ENCODE measurements at places on chromosomes 4 and X. TPM values are rescaled to one million over a fixed set of nuclear protein-coding genes. Genes with fewer than 3 reads are reported as not detected.
A peak's percentile ranks its signal among the peaks of the same experiment; 100 is the strongest.

The TEX13B gene
- not detected for total RNA-seq

The AREG gene
- total RNA-seq, result 0.37 TPM

The PAGE1 gene
- total RNA-seq, result not detected

The ZNF157 gene
- total RNA-seq, result 0.40 TPM

GRCh38 chrX:39063037-39063436 lies 261.8 kb downstream of the MID1IP1 start:
- no peak for DNase-seq

- DNase-seq, result no peak
Measured at GRCh38 chr4:2950221-2950989, 12.8 kb downstream of the NOP14 start.

GRCh38 chr4:2276581-2277325 lies 14.8 kb upstream of the MXD4 start:
- DNase-seq, result no peak

DNA sequence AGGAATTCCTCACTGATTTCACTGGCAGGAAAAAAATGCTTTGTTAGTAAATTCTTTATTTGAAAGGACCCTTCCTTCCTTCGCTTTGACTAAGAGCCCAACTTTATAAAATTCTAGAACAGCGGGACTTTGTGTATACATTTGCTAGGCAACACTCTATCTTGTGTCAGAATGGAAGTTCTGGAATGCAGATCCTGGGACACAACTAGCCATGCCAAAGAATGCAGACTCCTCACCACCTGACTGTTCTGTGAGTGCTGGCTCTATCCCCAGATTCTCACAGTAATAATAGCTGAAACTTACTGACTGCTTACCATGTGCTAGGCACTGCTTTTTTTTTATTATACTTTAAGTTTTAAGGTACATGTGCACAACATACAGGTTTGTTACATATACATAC lies 73.3 kb upstream of the ZDHHC15 start:
- no peak for DNase-seq

DNA sequence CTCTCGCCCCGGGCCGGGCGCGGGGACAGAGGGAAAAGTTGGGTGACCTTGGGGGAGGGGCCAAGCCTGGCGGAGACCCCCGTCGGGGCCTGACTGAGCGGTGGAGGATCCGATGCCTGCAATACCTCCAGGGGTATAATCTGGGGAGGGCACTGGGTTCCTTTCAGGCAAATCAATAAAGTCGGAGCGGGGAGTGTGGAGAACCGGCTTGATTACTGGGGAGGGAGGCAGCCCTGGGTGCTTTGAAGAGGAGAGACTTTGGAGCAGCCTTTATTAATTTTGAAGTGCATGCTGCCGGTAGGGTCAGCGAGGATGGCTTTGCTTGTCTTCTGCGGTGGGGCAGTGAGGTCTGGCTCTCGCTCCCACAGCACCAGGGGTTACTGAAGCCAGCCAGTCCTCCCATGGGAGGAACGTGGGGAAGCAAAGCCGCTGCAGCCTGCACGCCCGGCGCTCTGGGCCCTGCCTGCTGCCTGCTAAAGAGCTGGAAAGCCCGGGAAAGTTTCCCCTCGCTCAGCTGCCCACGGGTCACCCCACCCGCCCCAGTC lies 403 bp upstream of the LGI2 start:
- DNase-seq, result no peak

GRCh38 chrX:10397349-10397748 lies 223.0 kb downstream of the MID1 start:
- no peak for DNase-seq

GRCh38 chr4:48493452-48494100 lies 3.5 kb downstream of the ZAR1 start:
- DNase-seq, result no peak

GRCh38 chrX:151974336-151975227 lies at the start of gene GABRE:
GABRE (minus strand) TSS chrX:151974676; CDS start chrX:151974625, 51 bp downstream.
- DNase-seq, result no peak

DNA sequence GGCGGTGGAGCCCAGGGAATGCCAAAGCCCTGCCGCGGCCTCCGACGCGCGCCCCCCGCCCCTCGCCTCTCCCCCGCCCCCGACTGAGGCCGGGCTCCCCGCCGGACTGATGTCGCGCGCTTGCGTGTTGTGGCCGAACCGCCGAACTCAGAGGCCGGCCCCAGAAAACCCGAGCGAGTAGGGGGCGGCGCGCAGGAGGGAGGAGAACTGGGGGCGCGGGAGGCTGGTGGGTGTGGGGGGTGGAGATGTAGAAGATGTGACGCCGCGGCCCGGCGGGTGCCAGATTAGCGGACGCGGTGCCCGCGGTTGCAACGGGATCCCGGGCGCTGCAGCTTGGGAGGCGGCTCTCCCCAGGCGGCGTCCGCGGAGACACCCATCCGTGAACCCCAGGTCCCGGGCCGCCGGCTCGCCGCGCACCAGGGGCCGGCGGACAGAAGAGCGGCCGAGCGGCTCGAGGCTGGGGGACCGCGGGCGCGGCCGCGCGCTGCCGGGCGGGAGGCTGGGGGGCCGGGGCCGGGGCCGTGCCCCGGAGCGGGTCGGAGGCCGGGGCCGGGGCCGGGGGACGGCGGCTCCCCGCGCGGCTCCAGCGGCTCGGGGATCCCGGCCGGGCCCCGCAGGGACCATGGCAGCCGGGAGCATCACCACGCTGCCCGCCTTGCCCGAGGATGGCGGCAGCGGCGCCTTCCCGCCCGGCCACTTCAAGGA lies at the start of gene FGF2:
FGF2 (plus strand) TSS at position 279 of the 705 bp plus-strand sequence; CDS start at position 623, 344 bp downstream.
- no peak for DNase-seq

GRCh38 chrX:88830111-88830510 lies 83.1 kb downstream of the CPXCR1 start:
- DNase-seq, result no peak

GRCh38 chr4:169436734-169437133 lies 166.0 kb upstream of the SH3RF1 start:
- DNase-seq, result no peak

- DNase-seq, result peak; percentile 18
Measured at GRCh38 chrX:155632431-155633100, 19.8 kb upstream of the TMLHE start.

All from activated CD4-positive, alpha-beta T cell treated with anti-CD3 and anti-CD28 coated beads, Interleukin-2, amount 10 ng/mL, durations not matched to agents 7 days and 5 days (primary cell).